Substantia nigra (tissue), 51 donors: ENCODE measurements at places on chromosomes 3 and 15.

GRCh38 chr15:65986416-65986815 lies 117.1 kb downstream of the RAB11A start:
- DNase-seq = no peak

GRCh38 chr3:8492744-8493511 lies 8.7 kb upstream of the LMCD1 start:
- no peak for DNase-seq

DNA sequence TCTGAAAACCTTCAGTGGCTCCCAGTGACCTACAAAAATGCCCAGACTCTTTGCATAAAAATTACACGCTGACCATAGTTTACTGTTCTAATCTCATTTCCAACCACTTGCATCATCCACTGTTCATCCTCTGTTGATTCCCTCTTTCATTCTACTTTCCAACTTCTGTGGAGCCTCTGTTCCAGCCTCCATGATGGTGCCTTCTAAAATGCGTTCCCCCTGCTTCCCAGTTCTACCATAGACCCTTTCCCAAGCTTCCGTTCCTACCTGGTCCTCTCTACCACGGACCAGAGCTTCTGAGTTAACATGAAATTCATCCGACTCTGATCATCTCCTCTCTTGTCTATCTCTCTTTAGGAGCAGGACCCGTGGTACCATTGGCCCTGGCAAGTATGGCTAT lies 127.0 kb downstream of the THSD4 start:
- no peak for DNase-seq

DNA sequence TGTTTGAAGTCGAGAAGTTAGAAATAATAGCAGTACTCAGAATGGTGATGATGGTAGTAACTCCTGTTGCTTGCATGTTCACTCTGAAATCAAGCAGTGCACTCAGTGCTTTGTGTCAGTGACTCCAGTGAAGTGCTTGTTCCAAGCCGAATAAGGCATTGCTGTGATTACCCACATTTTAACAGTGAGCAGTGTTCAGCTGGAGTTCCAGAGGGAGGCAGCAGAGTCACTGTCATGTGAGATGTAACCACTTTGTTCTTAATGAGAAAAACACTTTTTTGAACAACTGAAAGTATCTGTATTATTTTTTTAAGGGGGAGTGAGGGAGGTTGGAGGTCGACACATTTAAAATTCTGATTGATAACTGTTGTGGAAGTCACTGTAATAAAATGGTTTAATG lies 3.7 kb downstream of the MDFIC2 start:
- DNase-seq = peak; percentile 7

- DNase-seq = no peak
These were observed 2.9 kb downstream of the PHC3 start for GRCh38 chr3:170178651-170179050.

GRCh38 chr3:126419151-126419703 lies 24.5 kb downstream of the CFAP100 start:
- no peak for DNase-seq

DNA sequence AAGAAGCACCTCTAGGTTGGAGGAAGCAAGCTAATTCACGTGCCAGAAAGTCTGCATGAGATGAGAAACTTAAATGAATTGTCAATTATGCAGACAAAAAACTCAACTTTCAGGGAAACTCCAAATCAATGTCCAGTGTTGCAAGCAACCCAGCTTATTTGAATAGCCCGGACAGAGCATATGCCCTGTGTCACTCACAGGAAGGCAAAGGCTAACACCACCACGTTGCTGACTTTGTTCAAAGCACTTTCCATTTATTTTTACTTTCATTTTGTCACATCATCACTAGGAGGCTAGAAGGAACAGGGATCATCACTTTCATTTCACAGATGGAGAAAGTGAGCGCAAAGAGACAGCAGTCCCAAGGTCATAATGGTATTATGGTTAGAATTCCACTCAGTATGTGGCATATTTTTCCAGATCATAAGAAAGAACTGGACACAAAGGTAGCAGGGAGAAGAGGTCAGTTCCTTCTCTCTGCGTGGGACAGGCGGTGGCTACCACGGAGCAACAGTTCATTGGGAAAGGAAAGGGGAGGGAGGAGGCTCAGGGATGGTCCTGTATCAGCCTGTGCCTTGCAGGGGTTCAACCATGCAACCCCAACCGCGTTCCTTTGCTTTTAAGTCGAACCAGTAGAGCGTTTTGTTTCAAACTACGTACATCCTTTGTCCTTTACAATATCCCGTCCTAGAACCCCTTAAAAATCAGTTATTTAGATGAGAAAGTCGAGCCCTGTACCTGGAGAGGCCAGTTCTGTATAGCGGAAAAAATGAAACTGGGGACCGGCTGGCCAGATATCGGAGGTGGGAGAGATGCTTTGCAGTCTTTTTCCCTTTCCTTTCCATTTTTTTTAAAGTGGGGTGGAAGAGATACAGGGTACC lies 1.1 kb downstream of the HEG1 start:
- no peak for DNase-seq

DNA sequence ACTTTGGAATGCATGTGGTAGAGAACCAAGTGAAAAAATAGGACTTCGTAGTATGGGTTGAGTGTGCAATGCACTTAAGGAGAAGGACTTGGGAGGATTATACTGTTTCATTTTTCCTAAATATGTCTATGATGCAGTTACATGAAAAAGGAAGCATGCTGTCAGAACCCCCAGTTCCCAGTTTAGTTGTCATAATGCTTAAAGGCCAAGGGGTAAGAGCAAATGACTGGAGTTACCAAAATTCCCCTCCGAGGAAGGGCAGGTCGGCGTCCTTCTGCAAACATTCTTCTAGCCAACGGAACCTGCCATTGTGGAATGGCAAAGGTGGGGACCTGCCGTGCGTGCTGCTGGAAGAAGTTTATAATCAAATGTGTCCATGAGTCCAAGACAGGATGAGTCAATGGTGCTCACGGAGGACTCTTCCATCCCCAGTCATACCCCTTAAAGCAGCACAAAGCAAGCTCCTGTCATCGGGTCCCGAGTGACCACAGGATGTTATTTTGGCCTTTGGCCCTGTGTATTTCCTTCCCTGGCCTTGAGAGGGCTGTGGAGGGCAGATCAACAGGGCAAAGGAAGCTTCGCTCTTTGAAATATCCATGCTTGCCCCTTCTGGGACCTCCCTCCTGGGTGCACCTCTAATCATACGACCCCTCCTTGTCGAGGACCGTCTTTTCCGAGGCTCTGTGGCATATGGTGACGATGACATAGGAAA lies 93.2 kb downstream of the SLCO3A1 start:
- DNase-seq = no peak

DNA sequence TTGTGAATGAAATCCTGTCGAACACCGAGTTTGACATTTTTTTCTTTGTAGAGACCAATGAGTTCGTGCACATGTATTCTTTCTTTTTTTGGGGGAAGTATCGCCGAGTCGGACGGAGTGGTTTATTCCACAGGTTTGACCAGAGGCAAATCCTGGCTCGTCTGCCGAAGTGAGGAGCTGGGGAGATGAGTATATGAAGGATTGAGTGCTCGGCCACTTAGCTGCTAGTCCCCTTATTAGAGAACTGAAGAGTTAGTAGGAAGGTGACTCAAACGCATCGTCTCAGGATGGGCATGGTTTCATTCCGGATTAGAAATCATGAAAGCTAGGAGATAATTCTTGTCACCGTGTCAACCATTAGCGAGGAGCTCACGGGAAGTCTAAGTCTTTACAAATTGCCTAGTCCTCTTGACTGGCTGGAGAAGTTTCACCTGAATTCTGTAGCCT lies 154.7 kb upstream of the GOLIM4 start:
- no peak for DNase-seq

GRCh38 chr15:79617071-79617470 lies 184.9 kb downstream of the MINAR1 start:
- no peak for DNase-seq

DNA sequence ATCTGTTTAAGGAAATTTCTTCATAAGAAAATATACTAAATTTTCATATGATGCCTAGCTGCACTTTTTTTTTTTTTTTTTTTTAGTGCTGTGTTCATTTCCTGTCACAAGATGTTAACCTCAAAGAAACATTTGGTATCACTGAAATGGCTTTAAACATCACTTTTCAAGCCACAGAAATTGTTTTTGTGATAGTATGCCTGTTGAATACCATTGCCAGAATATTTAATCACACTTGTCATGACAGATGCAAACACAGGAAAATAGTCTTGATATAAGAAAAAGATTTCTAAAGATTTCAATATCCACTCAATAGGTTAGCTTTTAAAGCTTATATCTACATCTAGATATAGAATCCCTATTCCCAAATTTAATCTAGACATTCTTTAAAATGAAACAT lies 608.5 kb upstream of the AGTR1 start:
- DNase-seq = no peak
